ENCODE measurements at places on chromosomes 5 and 9.
A peak's percentile ranks its signal among the peaks of the same experiment; 100 is the strongest.

GRCh38 chr5:35094948-35095347, 47.2 kb upstream of the AGXT2 start:
- DNase-seq: no peak

GRCh38 chr5:177482359-177482795, 8.9 kb upstream of the DBN1 start:
- DNase-seq: no peak

DNA sequence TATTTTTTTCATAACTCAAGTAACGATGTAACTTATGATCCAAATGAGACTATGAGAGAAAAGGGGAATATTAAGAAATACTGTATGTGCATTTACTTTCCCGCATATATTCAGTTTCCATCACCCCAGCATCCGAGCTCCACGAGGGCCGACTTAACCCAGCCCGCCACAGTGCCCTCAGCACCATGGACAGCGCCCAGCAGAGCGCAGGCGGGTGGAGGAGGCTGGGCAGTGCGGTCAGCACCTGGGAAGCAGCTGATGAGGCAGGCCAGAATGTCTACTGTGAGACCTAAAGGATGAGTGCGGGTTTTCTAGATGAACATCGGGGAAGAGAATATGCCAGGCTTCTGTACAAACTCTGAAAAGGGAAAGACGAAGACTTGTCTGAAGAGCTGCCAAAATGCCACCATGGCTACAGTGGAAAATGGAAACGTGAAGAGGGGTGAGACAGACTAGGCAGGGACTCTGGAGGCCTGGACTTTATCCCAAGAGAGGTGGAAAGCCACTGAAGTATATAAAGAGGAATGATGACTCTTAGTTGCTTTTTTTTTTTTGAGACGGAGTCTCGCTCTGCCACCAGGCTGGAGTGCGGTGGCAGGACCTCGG, 34.5 kb upstream of the MED27 start:
- DNase-seq: peak; percentile 76

- DNase-seq: peak; percentile 78
These were observed 67.5 kb upstream of the S1PR3 start for GRCh38 chr9:88923653-88924288.

DNA sequence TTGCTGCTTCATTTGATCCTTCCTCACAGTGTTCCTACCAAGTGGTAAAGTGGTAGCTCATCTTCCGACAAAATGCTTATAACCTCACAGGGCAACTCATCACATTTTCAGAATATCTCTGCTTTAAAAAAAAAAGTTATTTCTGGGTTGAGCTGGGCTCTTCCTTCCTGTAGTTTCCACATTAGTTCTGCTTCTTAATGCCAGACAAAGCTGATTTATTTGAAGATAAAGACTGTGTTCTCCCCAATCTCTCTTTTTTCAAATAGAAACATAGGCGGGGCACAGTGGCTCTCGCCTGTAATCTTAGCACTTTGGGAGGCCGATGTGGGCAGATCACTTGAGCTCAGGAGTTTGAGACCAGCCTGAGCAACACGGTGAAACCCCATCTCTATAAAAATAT, 273.1 kb downstream of the ACTL7B start:
- DNase-seq: peak; percentile 56

- DNase-seq: no peak
These were observed 103.8 kb upstream of the LIFR start for GRCh38 chr5:38660194-38660668.

GRCh38 chr5:37888476-37888875, 48.6 kb upstream of the GDNF start:
- DNase-seq: no peak

DNA sequence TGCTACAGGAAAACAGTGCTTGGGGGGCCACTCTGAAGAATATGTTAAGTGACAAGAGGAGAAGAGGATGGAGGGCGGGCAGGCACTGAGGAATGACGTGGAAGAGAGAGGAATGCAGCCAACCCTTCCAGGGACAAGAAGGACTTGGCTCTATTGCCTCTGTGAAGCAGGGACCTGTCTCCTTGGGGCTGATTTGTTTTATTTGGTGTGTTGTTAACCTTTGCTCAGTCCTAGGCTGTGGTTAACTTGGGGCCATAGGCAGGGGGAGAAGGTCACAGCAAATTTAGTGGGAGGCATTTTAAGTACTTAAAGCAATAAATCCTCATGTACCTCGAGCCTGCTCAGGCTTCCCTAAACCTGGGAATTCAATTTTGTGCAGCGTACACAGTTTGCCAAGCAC, 39.9 kb downstream of the KIF4B start:
- DNase-seq: no peak

DNA sequence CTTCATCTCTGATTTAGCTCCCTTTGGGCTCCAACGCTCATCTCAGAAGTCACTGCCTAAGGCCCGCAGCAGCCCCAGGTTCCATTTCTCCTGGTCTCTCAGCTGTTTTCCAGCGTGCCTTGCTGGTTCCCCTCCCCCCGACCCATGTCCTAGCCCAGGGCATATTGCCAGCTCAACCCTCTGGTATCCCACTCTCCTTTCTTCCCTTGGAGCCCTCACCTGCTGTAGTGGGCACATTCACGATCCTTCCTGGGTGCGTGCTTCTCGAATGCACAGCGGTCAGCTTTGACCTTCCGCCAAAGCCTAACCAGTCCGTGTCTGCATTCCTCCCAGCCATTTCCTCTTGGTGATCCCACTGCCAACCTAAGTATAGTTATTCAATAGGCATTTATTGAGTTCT, 36.1 kb downstream of the CFAP90 start:
- DNase-seq: no peak

GRCh38 chr5:72658161-72658560, 151.0 kb upstream of the ZNF366 start:
- DNase-seq: no peak

DNA sequence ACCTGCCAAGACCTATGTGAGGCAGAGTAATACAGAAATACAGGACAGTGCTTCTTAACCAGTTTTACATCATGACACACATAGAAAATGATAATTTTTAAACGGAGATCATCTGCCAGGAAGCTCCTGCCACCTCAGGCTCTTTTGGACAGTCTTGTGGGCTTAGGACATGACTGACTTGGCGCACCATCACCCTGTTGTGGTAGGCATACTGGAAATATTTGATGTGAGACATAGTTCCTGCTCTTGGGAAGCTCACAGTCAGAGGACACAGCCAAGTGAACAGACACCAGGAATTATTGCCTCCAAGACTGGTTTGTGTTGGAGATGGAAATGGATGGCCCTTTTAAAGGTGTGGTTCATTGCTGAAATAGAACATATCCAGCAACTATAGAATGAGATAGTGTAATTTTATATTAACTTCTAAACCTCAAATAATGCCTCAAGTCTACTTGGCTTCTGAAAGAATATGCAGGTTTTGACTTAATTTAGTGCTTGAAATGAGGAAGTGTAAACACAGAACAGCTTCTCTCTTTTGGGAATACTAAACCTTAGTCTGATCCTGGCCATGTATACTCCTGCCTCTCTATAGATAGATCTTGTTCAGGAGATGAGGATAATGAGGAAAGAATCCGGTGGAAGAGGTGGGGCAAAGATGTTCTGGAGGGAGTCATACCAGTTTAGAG, 19.7 kb downstream of the CPEB4 start:
- DNase-seq: no peak
